ENCODE measurements at places on chromosomes 3 and 15. TPM values are rescaled to one million over a fixed set of nuclear protein-coding genes. Genes with fewer than 3 reads are reported as not detected.

GRCh38 chr3:98735761-98736269 lies 27.3 kb upstream of the ST3GAL6 start:
- no peaks in the 10 kb centered on the region for H3K27me3 ChIP-seq
- no peaks in the 10 kb centered on the region for H3K36me3 ChIP-seq
- no peak overlapping the region for H3K4me3 ChIP-seq
- peaks cover 45% of the 10 kb centered on the region for H3K4me1 ChIP-seq
- H3K27ac ChIP-seq = no peak overlapping the region

DNA sequence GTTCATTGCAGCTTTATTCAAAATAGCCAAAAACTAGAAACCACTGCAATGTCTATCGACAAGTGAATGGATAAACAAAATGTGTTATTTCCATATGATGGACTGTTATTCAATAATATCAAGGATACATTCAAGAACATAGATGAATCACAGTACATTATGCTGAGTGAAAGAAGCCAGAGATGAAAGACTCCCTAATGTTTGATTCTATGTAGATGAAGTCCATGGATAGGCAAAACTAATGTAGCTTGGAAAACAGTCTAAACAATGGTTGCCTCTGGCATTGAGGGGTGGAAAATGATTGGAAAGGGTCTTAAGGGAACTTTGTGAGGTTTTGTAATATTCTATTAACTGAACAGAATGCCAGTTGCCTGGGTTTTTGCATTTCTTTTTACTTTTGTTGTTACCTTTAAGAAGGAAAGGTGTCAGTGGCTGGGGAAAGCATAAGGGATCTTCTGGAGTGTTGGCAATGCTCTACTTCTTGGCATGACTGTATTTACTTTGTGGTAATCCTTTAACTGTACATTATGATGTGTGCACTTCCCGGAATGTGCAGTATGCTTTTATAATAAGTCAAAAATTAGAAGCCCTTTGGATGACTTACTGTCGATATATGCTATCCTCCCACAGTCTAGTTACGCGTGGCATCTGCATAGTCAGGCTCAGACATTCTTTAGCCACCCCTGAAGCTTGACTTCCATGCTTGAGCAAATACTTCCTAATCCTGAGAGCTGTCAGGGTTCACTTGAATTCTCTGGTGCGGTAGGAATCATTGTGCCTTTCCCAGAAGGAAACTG lies 20.5 kb upstream of the ATP10A start:
- H3K4me1 ChIP-seq = no peaks in the 10 kb centered on the region
- no peak overlapping the region for H3K4me3 ChIP-seq
- no peak overlapping the region for H3K27ac ChIP-seq
- no peaks in the 10 kb centered on the region for H3K27me3 ChIP-seq
- DNase-seq = no peak

- no peak overlapping the region for H3K27ac ChIP-seq
- H3K36me3 ChIP-seq = no peaks in the 10 kb centered on the region
- H3K27me3 ChIP-seq = no peaks in the 10 kb centered on the region
- DNase-seq = no peak
- H3K4me1 ChIP-seq = no peaks in the 10 kb centered on the region
These were observed 78.8 kb downstream of the CLDN11 start for GRCh38 chr3:170497207-170498095.

DNA sequence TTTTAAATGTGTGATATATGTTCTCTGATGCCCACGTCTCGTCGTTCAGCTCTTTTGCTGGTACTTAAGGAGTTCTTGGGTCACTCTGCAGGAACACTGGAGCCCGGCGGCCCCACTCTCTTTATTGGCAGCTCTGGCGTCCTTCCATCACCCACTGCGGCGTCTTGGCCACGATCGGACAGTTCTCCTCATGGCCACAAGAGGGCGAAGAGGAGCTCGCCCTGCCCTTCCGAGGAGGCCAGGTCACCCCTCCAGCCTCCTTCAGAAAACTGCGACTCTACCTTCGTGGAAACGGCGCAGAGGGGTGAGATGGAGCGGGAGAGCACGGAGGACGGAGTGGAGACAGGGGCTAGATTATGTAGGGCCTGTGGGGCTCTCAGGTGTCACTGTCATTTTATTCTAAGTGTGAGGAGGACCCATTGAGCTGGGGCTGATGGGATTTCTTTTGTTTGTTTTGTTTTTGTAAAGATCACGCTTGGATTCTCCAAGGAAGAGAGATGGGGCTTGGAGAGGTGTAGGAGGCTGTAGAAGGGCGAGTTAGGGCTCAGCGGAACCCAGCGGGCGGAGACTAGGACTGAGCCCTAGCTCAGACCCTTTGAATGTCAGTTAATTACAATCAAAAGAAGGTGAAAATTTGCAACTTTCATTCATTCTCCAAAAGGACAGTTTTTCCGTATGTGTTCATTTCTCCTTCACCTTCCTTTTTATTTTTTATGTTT lies 28.0 kb upstream of the GABRA5 start:
- H3K27ac ChIP-seq = no peak overlapping the region
- H3K4me3 ChIP-seq = no peak overlapping the region
- DNase-seq = no peak
- H3K36me3 ChIP-seq = no peaks in the 10 kb centered on the region

- no peak overlapping the region for H3K4me3 ChIP-seq
- no peaks in the 10 kb centered on the region for H3K27me3 ChIP-seq
- DNase-seq = no peak
- no peak overlapping the region for H3K27ac ChIP-seq
- H3K36me3 ChIP-seq = no peaks in the 10 kb centered on the region
- no peaks in the 10 kb centered on the region for H3K4me1 ChIP-seq
These were observed 15.7 kb upstream of the DPPA4 start for GRCh38 chr3:109353057-109353456.

DNA sequence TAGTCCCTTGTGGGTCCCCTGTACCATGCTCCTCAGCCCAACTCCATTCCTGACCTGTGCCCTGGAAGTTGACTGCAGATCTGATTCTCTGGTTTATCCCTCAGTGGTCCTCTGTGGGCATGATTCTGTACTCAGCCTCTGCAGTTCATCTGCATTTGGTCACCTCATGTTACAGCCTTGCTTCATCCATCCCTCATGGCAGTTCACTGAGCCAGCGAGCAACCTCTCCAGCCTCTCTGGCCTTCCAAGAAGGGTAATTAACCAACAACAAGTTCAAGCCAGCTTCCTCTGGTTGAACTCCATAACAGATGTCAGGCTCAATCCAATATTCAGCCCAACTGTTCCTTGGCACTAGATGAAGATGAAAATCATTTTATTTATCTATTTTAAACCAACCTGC lies 509.5 kb downstream of the NTRK3 start:
- H3K4me1 ChIP-seq = peaks cover 4% of the 10 kb centered on the region
- no peaks in the 10 kb centered on the region for H3K27me3 ChIP-seq
- no peak for DNase-seq
- no peak overlapping the region for H3K27ac ChIP-seq
- H3K36me3 ChIP-seq = no peaks in the 10 kb centered on the region

DNA sequence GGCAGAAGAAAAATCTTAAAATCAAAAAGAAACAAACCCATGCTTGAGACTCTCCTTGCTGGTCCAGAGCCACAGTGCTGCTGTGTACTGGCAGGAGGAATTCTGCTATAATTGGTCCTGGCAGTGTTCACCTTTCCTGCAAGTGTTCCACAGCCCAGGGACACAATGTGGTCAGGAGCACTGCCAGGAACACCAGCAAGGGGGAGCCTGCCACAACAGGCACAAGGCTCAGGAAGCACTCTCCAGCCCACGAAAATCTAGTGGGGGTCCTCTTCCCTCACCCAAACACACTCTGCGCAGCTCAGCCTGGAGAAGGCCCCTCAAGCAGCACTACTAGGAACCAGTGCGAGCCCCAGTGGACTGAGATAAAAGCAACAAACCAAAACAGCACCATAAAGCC lies 92.9 kb downstream of the UBE3A start:
- H3K36me3 ChIP-seq = no peaks in the 10 kb centered on the region
- DNase-seq = peak; percentile 14
- H3K27me3 ChIP-seq = no peaks in the 10 kb centered on the region
- H3K27ac ChIP-seq = no peak overlapping the region
- no peak overlapping the region for H3K4me3 ChIP-seq

GRCh38 chr3:72487946-72488737 lies 360.1 kb downstream of the SHQ1 start:
- no peak for DNase-seq
- no peak overlapping the region for H3K4me3 ChIP-seq
- H3K27me3 ChIP-seq = no peaks in the 10 kb centered on the region

Gene GCSAM
- not detected for total RNA-seq

Gene MYO5C
- 19.4 TPM for total RNA-seq

Gene CFAP100
- not detected for total RNA-seq

Data from endothelial cell of umbilical vein (primary cell).